GM20000 (cell line): ENCODE measurements at places on chromosomes 7 and 10.

DNA sequence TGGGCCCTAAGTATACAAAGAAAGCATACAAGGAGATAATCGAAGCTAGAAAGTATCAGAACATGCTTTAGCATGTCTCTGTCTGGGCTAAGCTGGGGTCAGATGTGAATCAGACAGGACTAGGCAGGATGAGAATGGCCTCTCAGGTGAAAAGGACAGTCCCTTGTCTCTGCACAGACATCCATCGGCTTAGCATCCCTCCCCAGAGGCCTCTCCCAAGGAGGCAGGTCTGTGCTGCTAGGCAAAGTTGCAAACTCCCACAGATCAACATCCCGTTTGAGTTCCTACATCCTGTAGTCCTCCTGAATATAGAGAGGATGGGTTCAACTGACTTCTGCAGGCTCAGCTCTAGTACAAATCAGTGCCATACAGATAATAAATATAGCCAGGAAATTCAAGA is 24.5 kb downstream of the CHST15 start:
- DNase-seq = no peak

- no peak for DNase-seq
These were observed 138.2 kb downstream of the ADAM12 start for GRCh38 chr10:126250045-126250444.

DNA sequence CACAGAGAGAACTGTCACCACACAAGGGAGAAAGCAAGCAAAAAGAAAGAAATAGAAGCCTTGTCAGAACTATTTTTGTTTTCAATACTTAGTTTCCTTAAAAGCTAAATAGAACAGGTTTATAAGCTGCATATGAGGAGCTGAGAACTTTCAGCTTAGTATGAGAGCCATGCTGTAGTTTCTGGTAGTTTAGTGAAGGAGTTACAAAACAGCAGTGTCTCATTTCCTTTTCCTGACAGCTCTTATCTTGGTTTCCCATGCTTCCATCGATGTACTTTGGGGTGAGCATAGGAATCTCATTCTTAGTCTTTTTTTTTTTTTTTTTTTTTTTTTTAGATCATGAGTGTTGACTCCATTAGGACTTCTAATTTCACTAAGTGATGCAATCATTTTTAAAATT is 8.6 kb upstream of the CHRM2 start:
- no peak for DNase-seq

DNA sequence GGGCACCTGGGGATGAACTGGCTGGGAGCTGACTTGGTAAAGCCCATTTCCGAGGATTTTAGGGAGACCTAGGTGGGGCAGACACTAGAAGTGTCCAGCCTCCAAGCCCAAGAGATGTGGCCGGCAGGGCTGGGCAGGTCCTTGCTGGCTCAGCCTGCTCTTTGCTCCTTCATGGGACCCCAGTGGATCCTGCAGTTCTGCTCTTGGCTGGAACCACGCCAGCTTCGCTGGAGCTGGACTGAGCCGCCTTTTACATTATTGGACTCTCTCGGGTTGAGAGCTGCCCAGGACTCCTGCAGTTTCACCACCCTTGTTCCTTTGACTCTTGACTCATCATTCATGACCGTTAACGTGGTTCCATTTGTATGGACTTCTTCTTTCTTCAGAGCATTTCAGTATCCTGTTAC is 5.7 kb downstream of the PPIF start:
- DNase-seq = no peak

GRCh38 chr10:95559471-95559870 is 1.7 kb downstream of the SORBS1 start:
- no peak for DNase-seq

- DNase-seq = no peak
These were observed 27.8 kb downstream of the ADCY1 start for GRCh38 chr7:45601816-45602540.

DNA sequence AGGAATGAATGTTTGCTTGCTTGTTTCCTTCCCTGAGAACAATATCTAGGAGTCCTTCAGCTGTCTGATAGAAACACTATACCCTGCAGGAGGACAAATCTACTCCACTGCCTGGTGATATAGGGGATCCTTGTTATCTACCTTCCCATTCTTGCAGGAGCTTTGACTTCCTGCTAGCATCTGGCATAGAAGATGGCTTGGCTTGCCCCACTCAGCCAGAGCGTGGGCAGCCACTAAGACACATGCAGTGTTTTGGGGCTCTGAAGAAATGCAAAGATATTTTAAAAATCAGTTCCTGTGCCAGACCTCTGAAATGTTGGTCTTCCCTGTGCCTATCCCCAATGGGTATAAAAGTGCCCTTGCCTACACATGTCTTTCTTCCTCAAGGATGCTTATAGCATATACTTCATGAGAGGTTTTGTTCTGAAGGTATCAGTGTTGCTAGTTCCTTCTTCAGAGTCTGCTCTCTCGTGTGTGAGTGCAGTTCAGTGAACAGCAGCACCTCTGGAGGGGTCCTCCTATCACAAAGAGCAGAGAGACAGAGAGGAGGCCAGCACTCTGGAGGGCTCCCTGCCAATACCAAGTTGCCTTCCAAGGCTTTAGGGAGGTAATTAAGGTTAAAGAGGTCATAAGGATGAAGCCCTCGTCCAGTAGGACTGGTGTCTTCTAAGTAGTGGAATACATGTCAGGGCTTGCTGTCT is 149.1 kb upstream of the CALCR start:
- DNase-seq = no peak

- peak; percentile 24 for DNase-seq
These were observed 1.8 kb downstream of the SMURF1 start for GRCh38 chr7:99141841-99142726.

- DNase-seq = no peak
These were observed 164.3 kb upstream of the TCERG1L start for GRCh38 chr10:131475803-131476202.

GRCh38 chr10:127945341-127945758 is 38.4 kb downstream of the PTPRE start:
- DNase-seq = no peak

- DNase-seq = no peak
These were observed 96.5 kb downstream of the CACNB2 start for GRCh38 chr10:18236756-18237155.

- peak; percentile 21 for DNase-seq
These were observed 451.9 kb downstream of the DPP6 start for GRCh38 chr7:154503962-154504550.

DNA sequence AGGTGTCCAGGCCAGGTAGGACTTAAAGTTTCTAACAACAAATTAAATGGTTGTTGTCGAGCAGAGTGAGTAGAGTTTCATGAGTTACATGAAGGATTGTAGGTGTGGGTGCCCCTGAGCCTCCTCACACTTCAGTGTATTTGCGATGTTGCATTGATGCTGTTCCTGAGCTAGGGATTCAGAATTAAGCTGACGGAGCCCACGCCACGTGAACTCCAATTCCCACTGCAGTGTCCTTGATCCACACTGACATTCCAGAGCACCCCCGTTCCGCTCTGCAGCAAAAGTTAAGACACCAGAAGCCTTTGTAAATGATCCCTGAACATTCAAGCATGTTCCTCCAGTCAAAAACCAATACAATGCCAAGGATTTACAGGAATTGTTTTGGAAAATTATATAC is 78.8 kb upstream of the SEC61G start:
- no peak for DNase-seq

DNA sequence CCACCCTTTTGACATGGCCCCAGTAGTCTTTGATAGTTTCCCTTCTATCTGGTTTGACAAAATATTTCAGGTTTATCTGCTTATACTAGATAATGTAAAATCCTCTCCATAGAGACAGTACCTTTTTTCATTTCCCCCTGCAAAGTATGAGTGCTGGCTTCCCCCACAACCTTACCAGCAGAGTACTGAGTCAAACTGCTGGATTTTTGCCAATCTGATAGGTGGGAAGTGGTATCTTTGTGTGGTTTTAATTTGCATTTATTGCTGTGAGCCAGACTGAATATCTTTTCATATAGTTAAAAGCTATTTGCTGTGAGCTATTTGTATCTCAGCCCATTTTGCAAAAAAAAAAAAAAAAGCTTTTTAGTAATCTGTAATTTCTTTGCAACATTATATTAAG is 32.1 kb upstream of the HECTD2 start:
- no peak for DNase-seq

DNA sequence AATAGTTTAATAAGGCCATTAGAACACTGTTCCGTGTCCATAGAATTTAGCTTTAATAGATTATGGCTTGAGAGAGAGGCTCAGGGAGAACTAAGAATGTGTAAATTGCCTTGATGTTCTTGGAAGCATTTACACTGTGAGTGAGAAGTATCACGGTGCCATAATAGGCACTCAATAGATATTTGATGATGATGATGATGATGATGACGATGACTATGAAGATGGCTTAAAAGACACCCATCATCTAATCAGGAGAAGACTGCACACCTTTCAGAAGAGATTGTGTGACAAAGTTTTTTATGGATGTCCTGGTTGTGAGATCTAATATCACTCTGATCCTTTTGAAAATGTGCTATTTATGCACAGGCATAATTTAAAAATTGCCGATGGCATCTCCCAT is 264.2 kb downstream of the GLI3 start:
- no peak for DNase-seq

GRCh38 chr7:30510124-30511075 is 5.8 kb upstream of the GGCT start:
- no peak for DNase-seq

DNA sequence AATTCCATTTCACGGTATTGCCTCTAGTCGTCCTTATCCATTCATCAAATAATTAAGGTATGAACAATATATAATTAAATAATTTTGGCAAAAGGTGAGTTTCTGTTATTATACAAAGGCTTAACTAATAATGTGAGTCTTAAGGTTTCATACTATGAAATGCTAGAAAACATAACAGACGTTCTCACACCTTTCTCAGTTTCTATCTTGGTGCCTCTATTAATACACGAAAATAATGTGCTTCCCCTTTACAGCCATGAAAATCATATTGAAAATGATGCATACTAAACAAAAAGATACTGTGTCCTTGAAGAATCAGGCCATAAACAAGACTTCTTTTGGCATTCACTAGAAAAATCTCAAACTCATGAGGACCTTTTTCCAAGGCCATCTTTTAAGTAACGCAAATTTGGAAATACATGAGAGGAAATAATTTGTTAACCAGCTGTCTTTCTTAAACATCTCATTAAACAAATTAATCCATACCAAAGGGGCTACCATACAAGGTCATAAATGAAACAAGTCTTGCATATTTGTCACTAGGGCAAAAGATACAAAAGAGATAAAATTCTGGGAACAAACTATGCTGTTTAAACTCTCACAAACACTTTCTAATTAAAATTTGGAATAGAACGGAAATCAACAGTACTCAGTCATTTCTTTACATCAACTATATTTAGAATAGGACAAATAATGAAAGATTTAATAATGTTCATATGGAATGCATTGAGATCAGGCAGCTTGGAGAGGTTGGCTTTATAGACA is 53.9 kb upstream of the CAV2 start:
- DNase-seq = no peak

- DNase-seq = no peak
These were observed 180.0 kb downstream of the TNS3 start for GRCh38 chr7:47401611-47402570.

DNA sequence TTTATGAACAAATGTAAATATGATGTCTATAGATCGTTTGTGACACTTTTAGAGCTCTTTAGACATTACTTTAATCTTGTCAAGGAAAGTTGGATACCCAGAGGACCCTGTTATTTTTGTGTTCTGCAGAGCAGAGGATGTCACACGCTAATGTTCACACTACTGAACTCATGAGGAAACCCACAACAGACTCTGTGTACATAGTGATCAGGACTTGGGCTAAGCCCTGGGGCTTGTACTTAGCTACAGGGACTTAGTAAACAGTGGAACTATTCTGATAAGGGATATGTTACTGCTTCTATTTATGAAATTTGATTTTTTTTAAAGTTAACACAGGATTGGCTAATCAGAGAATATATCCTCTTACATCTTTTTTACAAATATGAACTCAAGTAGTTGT is 36.1 kb upstream of the ZNF518A start:
- DNase-seq = no peak
